Tibial nerve (tissue), 4 donors: ENCODE measurements at places on chromosomes 1 and 21. TPM values are rescaled to one million over a fixed set of nuclear protein-coding genes. Genes with fewer than 3 reads are reported as not detected.

DNA sequence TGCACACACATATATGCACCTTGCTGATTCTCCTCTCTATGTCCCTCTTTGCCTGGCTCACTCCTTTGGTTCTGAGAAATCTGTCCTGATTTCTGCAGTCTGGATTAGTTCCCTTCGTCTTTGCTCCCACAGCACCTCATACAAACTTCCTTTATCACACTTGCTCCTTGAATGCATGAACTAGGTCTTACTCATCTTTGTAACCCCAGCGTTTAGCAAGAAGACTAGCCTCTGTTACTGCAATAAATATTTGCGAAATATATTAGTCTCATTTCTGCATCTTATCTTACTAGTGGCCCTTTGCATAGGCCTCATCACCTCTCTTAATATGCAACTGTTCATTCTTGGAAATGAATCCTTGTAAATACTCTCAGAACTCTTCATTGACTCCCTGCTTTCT is 11.4 kb downstream of the SMYD2 start:
- no peak for DNase-seq

DNA sequence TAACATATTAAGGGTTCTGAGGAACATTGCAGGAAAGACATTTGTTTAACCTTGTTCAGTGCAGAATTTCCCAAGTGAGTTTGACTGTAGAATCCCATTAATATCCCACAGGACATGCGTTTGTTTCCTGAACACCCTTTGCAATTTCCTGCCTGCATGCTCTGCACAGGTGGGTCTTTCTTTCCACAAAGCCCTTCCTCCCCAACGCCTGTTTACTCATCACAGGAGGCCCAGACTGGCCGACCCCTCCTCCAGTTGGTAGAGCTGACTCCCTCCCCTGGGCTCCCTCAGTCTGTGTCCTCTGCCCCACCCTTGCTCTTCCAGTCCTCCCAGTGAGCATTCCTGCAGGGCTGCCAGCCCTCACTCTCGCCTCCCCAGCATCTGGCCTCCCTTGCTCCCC is 47.5 kb upstream of the CTPS1 start:
- DNase-seq, result no peak

GRCh38 chr1:183090391-183091006 is 67.3 kb downstream of the LAMC1 start:
- peak; percentile 36 for DNase-seq

- no peak for DNase-seq
Measured at GRCh38 chr1:6447818-6448748, 17.9 kb downstream of the TNFRSF25 start.

DNA sequence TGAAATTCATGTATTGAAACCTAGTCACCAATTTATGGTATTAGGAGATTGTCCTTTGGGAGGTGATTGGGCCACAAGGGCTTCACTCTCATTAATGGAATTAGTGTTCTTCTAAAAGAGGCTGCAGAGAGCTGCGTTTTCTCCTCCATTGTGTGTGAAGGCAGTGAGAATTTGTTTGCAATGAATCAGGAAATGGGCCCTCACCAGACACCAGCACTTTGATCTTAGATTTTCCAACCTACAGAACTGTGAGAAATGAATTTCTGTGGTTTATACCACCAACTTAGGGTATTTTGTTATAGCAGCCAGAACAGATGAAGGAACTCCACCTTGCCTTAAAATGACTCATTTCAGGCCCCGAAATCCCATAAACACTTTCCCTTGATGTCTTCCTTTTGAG is 544.2 kb downstream of the RWDD3 start:
- DNase-seq, result no peak

- no peak for DNase-seq
Measured at GRCh38 chr1:150931773-150932172, 5.6 kb downstream of the SETDB1 start.

- no peak for DNase-seq
Measured at GRCh38 chr1:196689001-196689400, 37.2 kb downstream of the CFH start.

- no peak for DNase-seq
Measured at GRCh38 chr1:244138399-244138798, 87.3 kb downstream of the ZBTB18 start.

DNA sequence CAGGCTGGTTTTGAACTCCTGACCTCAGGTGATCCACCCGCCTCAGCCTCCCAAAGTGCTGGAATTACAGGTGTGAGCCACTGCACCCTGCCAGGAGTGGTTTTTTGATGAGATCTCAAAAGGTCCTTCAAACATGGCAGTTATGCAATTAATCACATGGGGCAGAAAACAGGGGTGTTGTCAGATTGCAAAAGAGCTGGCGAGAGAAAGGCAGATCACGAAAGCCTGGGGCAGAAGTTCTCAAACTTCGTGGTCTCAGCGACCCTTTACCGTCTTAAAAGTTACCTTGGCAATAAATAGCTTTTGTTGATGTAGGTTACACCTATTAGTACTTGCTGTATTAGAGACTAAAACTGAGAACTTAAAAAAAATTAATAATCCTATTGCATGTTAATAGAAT is 16.1 kb downstream of the CNR2 start:
- peak; percentile 34 for DNase-seq

DNA sequence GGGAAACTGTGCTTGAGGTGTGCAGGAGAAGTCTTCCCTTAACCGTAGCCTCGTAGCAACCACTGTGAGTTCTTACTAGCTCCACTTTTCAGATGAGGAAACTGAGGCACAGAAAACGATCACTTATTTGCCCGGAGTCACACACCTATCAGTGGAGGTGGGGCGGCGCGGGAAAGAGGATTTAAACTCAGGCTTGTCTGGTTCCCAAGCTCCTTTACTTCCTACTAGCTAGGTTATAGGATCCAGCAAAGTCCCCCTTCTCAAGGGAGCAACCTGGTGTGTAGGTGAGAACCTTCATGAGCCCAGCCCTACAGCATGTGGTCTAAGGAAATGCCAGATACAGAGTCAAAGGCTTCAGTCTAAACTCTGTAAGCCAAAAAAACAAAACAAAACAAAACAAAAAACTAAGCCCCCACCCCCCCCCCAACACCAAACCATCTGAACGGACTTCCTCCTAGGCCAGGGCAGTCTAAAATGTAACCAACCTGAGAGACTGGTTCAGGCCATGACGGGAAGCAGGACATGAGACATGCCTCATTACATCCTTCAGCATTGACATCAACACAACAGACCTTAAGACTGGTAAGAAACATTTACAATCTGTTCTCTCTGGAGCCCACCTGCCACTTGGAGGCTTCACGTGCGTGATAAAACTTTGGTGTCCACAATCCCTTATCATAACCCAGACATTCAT is 709 bp upstream of the FBXO42 start:
- DNase-seq, result no peak

DNA sequence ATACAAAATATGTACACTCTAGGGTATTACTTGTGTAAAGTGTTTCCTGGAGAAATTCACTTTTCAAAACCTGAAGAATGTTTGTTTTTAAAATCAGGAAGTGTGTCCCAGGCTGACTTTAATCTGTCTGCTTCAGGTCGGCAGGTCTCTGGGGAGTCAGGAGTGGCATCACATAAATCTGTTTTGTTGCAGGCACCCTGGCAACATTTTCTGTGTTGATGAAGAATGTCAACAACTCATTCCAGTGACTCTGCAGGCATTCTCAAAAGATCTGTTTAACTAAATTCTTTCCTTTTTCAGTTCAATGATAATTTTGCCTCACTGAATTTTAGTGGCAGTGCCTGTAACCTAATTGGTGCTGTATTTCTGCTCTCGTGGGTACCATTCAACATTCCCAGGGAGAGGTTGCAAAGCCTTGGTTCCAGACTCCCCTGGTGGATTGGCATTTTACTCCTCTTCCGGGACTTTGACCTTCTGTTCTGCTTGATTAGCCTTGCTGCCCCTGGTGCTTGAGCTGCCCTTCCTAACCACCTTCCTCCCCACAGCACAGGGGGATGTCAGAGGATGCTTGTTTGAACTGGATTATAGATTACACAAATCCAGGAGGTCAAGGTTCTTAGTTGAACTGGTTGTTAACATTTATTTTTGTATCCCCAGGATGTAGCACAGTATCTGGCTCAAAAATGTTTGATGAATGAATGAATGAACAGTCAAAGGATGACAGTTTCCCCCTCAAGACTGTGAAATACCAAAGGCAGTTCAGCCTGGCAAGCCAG is 55.4 kb upstream of the LPGAT1 start:
- DNase-seq, result no peak

The ECM1 gene
- total RNA-seq, result 11.1 TPM

The BNIPL gene
- 2.2 TPM for total RNA-seq

The IFNAR2 gene
- 47.4 TPM for total RNA-seq
